HS-27A (cell line): ENCODE measurements at places on chromosomes 3 and 15.

- DNase-seq = no peak
These were observed 256.3 kb upstream of the KCNH8 start for GRCh38 chr3:18892047-18892446.

- DNase-seq = no peak
These were observed 47.5 kb downstream of the NR1I2 start for GRCh38 chr3:119829420-119829819.

DNA sequence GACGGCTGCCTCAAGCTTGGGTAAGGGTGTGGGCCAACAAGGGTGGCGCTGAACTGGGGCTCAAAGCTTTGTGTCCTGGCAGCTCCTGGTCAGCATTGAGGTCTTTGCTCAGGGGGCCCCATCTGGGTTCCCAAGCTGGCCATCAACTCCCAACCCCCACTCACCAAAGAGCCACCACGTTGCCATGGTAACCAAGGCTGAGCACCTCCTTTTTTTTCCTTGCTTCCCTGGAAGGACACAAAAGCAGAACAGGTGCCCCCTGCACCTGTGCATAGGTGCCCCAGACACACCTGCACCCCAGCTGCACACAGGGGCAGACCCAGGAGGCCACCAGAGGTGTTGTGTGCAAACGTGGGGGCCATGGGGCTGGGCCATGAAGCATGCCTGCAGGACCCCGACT, 16.5 kb downstream of the UROC1 start:
- no peak for DNase-seq

DNA sequence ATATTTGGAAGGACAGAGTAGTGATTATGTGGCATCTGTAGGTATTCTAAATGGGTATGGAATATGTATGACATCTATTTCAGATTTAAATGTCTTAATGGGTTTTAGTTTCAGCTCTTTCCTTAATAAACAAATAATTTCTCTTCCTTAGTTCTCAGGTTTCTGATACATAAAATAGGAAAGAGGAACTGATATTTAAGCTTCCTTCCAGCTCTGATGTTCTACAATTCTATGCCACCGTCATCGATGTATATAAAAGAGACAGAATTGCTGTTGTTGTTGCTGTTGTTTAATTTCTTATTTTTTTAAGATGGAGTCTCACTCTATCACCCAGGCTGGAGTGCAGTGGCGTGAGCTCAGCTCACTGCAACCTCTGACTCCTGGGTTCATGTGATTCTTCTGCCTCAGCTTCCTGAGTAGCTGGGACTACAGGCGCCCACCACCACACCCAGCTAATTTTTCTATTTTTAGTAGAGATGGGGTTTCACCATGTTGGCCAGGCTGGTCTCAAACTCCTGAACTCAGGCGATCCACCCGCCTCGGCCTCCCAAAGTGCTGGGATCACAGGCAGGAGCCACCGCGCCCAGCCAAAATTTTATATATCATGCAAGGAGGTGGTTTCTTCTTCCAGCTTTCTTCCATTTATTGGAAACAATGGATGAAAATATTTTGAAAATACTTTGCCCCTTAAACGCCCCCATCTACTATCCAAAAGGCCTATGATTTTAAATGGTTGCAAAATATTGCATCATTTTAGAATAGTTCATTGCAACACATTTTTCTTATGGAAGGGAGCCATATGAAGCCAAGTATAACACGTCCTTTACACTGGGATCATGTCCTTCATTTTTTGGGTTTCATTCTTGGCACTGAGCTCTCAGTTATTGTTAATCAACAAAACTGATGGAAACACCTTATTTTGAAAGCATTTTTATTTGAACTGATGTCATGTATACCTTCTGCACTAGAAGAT, 13.9 kb upstream of the C15orf61 start:
- no peak for DNase-seq

DNA sequence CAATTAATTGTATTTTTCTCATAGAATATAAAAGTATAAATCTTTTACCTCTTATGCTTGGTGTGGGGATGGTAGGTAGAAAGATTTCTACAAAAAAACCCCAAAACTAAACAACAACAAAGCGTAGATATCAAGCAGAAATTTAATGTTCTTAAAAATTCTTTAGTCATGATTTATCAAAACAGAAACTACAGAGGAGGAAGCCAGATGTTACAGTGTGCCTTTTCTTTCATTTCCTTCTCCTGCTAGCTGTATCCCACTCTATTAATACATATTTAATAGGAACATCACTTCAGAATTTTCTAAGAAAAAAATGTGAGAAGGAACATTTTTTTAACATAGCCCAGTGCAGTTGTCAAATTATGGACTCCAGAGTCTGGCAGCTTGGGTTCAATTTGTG, 420.6 kb downstream of the TUSC7 start:
- no peak for DNase-seq

DNA sequence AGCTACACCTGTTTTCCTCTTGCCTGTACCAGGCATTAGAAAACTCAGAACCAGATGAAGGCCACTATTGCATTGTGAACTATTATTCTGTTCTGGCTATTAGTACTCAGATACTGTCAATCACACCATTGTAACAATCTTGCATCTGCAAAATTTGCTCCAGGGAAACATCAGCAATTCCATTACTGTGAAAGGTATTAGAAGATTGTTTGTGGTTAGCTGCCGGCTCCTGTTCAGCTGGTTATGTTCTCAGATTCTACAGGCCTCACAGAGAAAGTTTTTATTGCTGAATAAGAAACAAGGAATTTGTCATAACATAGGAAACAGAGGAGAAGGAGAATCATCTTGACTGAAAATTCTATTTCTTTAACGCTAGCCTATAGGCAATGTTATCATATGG, 179.9 kb downstream of the PLOD2 start:
- no peak for DNase-seq

- DNase-seq = no peak
These were observed 230.4 kb downstream of the ADAMTS17 start for GRCh38 chr15:100111125-100112060.

DNA sequence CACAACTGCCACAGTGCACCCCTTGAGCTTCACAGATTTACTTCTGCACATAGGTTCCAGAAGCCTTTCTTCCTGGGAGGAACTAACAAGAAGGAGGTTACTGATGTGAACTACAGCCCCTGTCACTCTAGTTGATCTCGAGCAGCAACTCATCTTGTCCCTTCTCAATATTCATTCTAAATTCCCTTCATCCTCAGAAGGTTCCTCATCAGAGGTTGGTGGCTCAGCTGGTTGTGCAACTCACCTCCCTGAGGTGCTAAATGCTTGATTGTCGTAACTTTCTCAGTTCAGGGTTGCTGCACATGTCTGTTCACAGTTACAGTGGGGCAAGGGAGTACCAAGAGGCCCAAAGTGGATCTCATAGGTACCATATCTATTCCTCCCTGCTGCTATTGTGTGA, 5.7 kb upstream of the A4GNT start:
- DNase-seq = no peak

- no peak for DNase-seq
These were observed 394.6 kb upstream of the AZI2 start for GRCh38 chr3:28743271-28743670.

GRCh38 chr15:80179935-80180334, 27.1 kb downstream of the FAH start:
- no peak for DNase-seq

DNA sequence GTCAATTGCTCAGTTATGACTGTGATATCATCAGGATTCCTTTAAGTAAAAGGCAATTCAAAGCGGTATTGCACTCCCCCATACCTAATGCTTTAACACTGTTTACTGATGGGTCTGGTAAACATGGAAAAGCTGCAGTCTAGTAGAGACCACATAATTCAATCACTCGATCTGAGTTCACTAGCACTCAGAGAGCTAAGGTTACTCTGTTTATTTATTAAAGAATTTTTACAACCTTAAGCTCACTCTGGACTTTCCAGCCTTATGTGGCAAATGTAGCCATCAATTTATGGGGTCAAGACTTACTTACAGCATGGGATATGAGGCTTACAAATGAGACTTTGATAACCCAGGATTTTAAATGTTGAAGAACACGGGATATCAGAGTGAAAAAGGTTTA, 18.4 kb upstream of the CCR2 start:
- no peak for DNase-seq

DNA sequence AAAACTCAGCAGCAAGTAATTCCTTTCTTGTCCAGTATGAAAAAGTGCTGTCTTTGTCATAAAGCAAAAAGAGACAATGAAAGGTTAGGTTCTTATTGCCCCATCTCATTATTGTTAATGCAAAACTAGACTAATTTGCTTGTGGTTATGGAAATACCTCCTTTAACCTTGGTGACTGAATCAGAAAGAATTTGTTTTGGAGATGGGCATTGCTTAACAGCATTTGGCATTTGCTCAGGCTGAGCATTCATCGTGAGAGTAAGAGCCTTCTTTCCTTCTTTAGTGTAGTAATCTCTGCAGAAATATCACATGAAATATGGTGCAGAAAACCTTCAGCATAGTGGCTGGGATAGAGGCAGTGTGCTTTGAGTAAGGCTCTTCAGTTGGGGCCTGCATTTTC, 103.1 kb downstream of the CNTN6 start:
- DNase-seq = no peak

DNA sequence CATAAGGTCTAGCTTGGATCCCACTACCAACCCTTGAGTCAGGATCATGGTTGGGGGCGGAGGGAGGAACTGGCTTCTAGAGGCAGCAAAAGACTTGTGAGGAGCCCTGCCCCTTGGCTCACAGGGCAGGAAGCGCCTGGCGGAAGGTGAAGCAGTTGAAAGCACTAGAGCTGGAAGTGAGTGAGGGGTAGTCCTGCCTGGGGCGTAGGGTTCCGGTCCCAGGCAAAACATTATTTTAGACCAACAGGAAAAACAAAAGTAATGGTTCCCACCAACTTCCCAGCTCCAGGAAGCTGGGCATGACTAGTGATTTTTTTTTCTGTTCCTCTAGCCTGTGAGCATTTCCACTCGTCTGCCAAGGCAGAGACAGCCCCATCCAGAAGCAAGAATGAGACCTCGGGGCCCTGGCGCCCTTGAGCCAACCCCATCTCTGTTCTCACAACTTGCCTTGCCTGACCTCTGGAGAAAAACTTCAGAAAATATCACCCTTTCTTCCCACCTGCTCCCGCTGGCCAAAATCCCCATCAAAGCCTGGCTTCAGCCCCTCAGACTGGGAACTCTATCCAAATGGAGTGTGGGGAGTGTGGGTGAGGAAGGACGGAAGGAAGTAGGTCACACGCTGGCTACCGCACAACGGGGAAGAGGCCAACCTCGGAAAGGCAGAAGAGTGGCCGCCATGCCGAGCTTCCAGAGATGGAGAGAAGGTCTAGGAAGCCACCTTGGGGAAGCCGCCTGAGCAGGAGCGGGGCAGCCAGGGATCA, 57.5 kb downstream of the RBPMS2 start:
- DNase-seq = no peak

DNA sequence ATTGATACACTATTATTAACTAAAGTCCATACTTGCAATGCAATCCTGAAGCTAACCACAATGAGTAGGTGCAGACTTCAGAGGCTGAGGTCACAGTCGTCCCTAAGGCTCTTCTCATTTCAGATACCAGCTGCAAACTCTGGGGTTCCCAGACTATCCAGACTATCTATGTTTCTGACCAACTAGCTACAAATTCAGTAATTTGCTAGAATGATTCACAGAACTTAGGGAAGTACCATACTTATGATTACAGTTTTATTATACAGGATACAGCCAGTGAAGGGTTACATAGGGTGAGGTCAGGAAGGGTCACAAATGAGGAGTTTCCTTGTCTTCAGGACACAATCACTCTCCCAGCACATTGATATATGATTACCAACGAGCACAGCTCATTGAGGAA, 36.5 kb downstream of the PPM1L start:
- no peak for DNase-seq

- no peak for DNase-seq
These were observed 63.7 kb downstream of the PRICKLE2 start for GRCh38 chr3:64161481-64161952.

DNA sequence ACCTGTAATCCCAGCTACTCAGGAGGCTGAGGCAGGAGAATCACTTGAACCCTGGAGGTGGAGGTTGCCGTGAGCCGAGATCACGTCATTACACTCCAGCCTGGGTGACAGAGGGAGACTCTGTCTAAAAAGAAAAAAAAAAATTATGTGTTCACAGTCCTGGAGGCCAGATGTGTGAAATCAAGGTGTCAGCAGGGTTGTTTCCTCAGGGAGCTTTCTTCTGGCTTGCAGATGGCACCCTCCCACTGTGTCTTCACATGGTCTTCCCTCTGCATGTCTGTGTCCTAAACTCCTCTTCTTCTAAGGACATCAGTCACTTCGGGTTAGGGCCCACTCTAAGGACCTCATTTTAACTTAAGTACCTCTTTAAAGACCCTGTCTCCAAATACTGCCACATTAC, 56.1 kb upstream of the UBE2E1 start:
- no peak for DNase-seq

- no peak for DNase-seq
These were observed 19.0 kb downstream of the MESD start for GRCh38 chr15:80970658-80971057.

GRCh38 chr3:67686069-67686468, 31.7 kb upstream of the SUCLG2 start:
- DNase-seq = no peak

DNA sequence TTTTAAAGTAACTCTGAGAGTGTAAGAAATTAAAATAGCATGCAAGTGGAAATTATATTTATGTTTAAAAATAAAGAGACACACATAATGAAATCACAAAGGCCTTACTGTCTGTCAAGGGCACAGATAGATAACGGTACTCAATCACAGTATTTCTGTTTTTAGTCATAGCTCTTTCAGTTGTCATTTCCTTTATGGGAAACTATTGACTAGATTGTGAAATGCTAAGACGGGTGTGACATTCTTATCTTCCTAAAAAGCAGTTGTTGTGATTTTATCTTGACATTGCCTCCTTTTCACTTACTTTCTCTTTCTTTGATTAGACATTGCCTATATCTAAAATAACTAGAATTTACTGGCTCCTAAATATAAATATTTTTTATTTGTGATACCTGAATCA, 100.1 kb upstream of the PLSCR5 start:
- no peak for DNase-seq

DNA sequence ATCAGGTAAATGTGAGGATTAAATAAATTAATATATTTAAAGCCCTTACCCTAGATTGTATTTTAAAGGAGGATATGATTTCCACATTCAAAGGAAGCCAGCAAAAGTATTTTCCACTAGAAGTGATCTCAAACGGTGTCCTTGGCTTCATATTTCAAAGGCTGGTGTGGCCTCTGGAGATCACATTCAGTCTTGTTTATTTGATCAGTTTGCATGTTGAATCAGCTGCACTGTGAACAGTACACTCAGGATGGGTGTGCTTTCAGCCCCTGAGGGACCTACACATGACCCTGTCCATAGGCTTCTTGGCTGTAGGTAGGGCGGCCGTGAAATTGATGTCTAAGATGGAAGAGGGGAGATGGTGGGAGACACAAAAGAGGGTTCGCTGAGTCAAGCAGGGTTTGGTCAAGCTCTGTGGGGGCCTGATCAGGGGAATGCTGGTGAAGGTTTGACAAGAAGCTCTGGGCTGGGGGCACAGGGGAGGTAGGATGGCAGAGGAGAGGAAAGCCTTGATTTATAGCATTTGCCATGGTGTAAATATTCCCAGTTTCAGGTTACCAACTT, 21.9 kb downstream of the CYP8B1 start:
- no peak for DNase-seq

DNA sequence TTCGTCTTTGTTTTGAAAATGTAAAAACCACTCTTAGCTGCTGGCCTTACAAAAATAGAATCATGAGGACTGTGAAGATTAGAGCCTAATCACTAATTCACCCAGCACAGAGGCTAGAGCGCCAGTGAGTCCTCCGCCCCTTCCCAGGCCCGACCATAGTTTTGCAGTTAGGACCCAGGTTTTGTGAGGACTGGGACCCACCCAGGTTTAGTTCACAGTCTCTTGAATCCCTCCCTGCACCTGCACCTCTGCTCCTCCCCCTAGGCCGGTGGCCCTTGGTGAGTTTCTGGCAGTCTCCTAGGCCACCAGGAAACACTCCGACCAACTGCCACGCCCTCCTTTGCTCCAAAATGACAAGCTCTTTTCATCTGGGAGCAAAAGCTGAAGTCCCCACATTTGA, 136.0 kb upstream of the CCDC54 start:
- DNase-seq = no peak
